ENCODE measurements at places on chromosomes 7 and 10.

DNA sequence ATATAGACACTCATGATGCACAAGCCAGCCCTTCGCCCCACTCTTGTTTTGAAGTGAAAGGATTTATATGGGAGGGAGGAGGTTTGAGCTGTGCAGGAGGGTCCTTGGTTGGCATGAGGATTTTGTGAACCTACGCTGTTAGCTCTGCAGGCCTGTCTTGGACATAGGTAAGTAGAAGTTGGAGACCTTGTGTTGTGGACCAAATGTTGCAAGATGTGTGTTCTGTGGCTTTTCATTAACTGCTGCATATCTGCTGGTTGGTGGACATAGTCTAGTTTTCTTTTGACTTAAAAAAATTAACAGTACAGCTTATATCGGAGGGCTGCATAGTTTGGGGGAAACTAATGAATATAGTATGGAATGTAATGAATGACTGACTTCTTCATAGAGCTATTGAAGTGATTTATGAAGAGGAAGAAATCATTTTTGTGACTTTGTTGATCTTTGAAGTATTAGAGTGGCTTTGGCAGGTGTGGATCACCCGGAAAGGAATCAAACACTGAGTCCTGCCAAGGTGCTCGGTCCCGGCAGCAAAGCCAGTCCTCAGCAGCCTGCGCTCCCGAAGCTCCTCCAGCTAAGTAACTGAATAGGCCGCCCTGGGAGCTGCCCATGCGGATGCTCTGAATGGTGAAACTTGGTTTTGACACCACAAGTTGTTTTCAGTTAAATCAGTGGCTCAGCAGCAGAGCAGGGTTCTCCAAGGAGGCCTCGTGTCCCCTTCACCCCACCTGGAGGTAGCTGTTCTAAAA is 3.2 kb downstream of the MGMT start:
- no peak for DNase-seq

- no peak for DNase-seq
These were observed 51.2 kb upstream of the PCBD1 start for GRCh38 chr10:70939441-70940003.

- DNase-seq: no peak
These were observed 192.1 kb downstream of the EBF3 start for GRCh38 chr10:129771991-129772431.

DNA sequence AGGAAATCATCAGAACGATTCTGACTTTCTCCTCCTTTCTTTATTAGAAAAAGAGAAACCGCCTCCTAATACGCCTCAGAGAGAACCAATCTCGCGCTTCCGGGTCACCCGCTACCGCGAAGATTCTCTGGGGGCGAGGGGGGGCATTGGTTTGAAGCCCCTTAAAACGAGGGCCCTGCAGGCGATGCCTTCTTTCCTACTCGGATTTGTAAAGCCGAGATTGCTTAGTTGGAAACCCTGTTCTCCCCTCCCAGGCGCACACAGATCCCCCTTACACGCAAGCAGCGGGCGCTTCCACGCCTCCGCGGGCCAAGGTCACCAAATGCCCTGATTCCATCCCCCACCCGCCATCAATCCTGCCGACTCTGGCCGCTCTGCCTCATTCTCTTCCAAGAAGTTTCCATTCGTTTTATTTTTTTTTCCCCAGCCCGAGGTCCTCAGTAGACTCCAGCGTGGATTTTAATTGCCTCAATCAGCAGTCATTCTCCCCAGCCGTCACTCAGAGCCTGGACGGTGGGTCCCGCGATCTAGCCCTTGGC is 1.1 kb upstream of the GAD2 start:
- no peak for DNase-seq

DNA sequence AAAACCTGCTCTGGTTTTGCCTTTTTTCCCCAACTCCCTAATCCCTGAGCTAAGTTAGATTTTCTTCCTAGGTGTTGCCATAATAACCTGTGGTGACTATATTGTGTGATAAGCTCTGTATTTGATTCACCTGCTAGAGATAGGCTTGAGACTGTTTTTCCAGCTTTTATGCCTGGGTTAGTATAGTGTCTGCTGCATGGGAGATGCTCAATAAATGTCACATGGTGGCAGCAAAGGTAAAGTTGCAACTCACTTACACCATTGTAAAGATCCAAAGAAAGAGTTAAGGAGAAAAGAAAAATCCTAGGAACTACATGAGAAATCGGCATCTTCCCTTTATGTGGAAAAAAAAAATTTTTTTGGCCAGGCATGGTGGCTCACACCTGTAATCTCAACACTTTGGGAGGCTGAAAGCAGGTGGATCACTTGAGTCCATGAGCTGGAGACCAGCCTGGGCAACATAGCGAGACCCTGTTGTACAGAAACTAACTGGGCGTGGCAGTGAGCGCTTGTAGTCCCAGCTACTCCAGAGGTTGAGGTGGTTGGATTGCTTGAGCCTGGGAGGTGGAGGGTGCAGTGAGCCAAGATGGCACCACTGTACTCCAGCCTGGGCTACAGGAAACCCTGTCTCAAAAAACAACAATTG is 3.7 kb downstream of the CCNJ start:
- DNase-seq: no peak

- peak; percentile 23 for DNase-seq
These were observed 82.3 kb upstream of the ADRB1 start for GRCh38 chr10:113961182-113962031.

- DNase-seq: no peak
These were observed 148.6 kb downstream of the PRKAG2 start for GRCh38 chr7:151728286-151728660.

GRCh38 chr7:148712678-148713329 is 14.1 kb downstream of the CUL1 start:
- no peak for DNase-seq

DNA sequence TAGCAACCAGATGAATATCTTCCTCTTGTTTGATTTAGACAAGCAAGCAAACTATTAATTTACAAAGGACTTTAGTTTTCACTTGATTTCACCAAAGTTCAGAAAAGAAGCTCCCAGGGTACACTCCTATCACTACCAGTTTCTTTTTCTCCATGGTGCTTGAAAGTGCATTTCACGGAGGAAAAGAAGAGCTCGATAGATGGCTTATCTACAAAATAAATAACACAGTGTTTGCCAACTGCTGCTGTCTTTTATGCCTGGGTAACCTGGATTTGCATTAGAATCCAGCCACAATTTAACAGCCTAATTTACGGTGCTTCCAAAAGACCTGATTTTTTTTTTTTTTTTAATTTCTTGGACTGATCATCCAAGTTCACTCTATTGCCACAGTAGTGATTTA is 275.7 kb downstream of the GPR37 start:
- DNase-seq: no peak

DNA sequence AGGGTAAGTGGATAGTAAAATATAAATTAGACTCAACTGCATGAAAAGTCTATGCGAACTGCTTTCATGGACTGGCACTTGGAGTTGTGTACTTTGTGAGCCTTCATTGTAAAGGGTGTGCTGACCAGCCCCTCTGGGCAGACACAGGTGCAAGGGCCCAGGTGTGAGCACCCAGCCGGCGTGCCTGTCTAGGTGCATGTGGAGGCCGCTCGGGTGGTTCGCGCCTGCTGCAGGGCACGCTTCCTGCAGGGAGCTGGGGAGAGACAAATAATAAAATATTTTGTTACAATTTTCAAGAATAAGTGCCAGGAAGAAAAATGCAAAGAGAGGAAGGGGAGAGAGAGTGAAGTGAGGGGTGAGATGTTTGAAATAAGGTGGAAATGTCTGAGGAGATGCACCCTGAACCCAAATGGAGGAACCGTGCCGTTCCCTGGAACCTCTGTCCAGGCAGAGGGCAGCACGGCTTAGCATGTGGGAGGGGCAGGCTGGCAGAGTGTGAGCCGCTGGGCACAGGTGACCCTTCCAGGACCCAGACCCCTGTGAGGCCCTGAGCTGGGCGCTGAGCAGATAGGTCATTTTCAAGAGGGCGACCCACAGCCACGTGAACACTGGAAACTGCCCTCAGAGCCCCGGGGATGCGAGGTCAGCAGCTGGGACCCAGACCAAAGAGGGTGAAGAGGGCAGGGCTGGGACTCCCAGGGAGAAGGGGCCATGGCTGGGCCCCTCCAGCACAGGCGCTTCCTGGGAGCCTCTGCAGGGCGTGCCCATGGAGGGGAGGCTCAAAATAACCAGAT is 28.7 kb downstream of the RNF32 start:
- no peak for DNase-seq

DNA sequence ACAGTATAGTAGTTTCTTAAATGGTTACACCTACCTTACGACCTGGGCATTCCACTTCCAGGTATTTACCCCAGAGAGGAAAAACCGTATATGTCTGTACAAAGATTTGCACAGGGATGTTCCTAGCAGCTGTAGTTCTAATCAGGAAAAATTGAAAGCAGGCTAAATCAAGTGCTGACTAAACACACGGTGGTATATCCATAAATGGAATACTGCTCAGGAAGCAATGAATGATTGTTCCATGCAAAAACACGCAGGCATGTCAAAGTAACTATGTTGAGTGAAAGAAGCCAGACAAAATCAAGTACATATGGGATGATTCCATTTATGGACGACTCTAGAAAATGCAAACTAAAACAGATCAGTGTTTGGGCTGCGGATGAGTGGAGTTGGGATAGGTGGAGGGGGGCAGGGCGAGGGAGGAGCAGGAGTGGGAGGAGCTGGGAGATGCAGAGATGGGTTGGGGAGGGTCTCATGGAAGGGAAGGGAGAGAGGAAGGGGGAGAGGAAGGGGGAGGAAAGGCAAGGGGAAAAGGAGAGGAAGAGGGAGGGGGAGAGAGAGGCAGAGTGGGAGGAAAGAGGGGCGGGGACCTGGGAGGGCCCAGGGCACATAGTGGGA is 484 bp upstream of the MSRB2 start:
- DNase-seq: no peak

GRCh38 chr10:3801558-3802192 is 16.7 kb upstream of the KLF6 start:
- no peak for DNase-seq

DNA sequence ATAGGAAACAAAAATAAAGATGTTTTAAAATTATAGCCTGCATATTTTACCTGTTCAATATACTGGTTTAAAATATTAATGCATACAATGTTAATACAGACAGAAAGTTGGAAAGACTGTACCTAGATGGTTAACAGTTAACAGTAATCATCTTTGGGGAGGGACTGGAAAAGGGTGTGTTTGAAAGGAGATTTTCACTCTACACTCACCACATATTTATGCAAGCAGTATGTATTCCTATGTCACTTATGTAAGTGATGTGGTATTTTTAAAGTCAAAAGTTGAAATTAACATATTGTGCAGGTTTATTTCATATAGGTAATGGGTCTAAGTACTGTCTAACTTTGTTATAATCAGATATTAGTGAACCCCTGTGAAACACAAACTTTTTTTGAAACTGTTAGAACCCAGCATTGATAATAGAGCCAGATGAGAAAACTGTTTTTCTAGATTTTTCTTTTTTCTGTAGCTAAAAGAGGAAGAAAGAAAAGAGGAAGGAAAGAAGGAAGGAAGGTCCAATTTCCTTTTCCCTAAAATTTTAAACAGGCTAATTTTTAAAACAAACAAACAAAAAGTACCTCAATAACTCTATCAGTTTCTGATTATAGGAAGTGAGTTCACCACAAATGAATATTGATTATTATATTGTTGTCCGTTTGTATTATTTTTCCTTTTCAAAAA is 9.0 kb upstream of the STARD3NL start:
- DNase-seq: no peak

GRCh38 chr7:10685040-10685439 is 288.6 kb upstream of the PHF14 start:
- no peak for DNase-seq

GRCh38 chr10:123301077-123301857 is 147.1 kb downstream of the BUB3 start:
- no peak for DNase-seq

Data from activated naive CD8-positive, alpha-beta T cell treated with anti-CD3 and anti-CD28 coated beads, Interleukin-2, amount 50 U/mL, for 24 hours (primary cell).